ENCODE measurements at places on chromosomes 5 and 9.

GRCh38 chr5:26310415-26310814 lies 728.0 kb downstream of the CDH9 start:
- DNase-seq: no peak

DNA sequence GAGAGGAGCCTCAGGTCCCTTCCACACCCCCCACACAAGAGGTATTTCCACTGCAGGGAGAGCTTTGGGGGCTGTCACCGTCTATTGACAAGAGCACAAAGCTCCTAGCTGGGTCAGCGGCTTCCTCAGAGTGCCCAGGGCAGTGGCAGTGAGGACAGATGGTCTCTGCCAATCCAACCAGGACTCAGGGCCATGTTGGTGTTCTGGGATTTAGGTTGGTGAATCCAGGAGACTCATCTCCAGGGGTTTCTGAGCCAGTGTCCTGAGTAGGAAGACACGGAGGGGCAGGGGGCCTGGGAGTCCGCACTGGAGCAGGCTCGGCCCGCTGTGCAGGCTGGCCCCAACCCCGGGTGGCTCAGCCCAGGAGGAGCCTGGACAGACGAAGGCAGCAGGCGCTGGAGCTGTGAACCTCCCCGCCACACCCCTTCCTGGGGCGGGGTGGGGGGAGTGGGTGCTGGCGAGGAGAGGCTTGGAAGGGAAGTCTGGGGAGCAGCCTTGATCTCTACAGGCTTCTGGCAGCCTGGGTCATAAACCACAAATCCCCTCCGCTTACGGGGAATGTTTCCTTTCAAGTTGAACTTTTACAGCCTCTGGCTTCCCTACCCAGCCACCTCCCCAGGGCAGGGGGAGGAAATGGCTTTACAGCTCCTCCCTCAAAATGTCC lies 19.6 kb downstream of the CRB2 start:
- DNase-seq: no peak

DNA sequence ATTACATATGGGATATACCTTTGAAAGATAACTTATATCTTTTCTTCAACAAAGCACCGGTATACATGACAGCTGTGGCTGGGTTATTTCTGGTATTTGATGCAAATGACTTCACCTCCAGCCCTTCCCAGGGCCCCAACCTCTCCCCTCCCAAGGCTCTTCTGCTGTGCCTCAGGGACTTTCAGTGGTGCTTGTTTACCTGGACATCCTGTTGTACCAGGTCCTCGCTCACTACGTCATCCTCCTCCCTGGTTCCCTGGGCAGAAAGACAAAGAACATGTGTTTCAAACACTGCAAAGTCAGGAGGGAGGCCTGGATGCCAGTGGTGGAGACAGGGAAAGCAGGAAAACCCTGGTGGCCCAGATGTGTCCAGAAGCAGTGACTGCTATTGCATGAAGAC lies 23.4 kb downstream of the ANXA6 start:
- DNase-seq: no peak

- no peak for DNase-seq
Observed at GRCh38 chr5:94361161-94361560, 257.2 kb downstream of the KIAA0825 start.

Data from HFF-Myc (cell line).